Stimulated activated naive CD8-positive, alpha-beta T cell treated with anti-CD3 and anti-CD28 coated beads, Interleukin-15, amount 100 ng/mL, for 72 hours (primary cell): ENCODE measurements at places on chromosomes 7 and 10.

DNA sequence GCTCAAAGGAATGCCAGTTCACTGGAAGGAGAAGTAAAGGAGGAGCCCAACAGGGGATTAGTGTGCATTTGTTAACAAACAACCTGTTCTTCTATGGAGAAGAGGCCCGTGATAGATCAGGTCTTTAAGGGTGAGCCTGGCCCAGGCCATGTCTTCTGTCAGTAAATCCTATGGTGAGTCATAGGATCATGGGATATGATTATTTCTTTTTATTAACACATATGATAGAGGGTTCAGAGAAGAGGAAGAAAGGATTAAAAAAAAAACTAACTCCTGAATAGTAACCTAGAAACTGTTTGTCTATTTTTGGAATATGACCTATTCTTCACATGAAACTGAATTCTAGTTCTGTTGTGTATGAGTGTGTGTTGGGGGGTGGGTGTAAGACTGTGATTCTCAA lies 70.4 kb downstream of the GPR158 start:
- DNase-seq = no peak

DNA sequence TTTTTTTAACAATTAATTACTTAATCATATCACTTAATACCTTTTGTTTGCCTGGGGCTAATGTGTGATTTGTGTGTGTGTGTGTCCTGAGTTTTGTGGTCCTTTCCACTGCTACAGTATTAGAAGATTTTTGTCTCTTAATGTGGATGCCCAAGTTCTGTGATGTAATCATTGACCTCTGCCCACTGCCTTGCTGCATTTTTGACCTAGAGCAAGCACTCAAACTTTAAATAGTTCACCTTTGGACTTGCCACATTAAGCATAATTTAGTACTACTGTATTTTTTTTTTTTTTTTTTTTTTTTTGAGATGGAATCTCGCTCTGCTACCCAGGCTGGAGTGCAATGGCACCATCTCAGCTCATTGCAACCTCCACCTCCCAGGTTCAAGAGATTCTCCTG lies 52.7 kb downstream of the VCL start:
- DNase-seq = no peak

DNA sequence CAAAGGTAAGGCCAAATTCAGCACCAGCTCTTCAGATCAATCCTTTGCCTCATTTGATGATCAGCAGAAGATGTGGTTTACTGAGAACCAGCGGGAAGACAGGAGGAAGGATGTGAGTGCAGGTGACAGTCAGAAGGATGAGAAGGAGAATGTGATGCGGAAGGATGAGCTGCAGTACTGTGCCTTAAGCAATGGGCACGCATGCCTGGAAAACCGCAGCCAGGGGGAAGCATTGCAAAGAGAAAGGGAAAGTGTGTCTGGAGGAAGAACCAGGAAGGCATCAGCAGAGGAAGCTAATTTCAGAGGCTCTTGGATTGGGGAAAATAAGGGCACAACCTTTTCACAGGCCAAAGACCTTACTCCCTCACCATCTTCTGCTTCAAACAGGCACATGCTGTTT lies 25.7 kb downstream of the C10orf71 start:
- DNase-seq = no peak

DNA sequence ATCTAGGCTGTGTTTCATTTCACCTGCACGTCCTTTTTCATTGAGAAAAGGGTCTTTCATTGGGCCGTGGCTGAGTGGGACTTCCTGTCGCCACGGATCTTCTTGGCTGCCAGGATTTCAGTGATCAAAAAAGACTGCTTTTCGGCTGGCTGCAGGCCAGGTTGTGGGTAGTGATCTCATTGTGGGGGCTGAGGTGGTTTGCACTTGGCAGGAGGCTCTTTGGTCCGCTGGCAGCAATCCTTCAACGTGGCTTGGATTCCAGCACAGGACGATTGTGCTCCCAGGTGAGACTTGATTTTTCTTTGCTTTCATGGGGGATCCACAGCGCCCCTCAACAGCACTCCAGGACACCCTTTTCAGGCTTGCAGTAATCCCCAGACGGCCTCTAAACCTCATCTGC lies 29.0 kb upstream of the ZNF273 start:
- DNase-seq = no peak

DNA sequence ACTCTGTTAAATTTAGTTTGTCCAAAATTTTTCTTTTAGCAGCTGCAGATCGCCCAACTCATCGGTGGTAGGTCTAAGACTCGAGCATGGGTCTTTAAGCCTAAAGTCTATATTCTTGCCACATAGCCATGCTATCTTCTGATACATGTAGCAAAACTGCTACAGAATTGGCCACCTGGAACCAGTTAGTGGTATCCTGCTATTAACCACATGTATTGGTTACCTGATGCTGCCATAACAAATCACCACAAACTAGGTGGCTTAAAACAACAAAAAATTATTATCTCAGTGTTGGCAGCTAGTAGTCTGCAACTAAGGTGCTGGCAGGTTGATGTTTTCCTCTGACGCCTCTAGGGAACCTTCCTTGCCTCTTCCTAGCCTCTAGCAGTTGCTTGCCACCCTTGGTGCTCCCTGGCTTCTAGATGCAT lies 96.7 kb upstream of the PIK3CG start:
- no peak for DNase-seq
